ENCODE measurements at places on chromosomes 2 and 18.

DNA sequence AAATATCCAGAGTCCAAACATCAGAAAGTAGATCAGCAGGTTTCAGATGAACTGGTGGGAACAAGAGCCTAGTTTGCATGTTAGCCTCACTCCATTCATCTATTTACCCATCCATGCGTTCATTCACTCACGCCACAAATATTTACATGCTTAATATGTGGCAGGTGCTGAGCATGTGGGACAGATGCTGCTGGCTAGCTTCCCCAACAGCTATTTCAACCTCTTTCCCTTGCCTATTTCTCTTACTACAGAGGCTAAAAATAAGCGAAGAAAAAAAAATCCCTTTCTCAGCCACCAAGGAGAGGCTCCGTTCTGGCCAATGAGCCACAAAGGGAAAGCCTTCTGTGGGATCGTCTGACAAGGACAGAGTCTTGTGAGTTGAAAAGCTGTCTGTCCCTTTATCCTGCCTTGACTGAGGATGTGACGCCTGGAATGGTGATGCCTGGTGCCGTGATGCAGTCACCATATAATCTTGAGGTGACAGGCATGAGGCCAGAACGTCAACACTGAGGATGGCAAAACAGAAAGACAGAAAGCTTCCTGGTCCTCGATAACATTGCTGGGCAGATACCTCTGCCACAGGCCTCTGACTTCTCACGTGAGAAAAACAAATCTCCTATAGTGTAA lies 78.2 kb downstream of the KCTD1 start:
- DNase-seq: no peak

DNA sequence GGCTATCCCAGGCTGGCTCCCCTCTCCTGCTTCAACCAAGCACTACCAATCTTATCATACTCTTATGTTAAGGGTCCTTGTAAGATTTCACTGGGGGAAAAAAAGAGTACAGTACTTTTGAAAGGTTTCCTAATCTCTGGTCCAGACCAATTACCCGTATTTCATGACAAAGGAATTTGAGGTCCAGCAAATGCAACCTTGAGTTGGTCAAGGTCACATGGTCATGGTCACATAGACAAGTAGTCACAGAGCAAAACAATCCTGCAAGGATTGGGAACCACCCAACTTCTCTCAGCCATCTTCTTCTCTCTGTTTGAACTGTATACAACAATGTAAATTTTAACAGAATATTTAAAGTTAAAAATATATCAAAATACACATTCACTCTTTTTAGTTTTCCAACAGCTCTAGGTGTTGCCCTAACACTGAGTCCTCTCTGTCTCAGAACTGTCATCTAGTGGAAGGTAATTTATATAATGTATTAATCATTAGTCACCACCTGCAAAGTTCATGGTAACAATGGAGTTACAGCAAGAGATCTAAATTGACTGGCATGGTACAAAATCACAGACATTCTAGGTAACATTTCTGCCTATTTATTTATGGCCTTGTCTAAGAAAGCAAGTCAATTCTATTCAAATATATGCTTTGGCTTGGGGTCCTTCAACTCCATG lies 21.5 kb downstream of the DTNB start:
- no peak for DNase-seq

GRCh38 chr2:38754506-38754905 lies 3.3 kb upstream of the SRSF7 start:
- DNase-seq: no peak

DNA sequence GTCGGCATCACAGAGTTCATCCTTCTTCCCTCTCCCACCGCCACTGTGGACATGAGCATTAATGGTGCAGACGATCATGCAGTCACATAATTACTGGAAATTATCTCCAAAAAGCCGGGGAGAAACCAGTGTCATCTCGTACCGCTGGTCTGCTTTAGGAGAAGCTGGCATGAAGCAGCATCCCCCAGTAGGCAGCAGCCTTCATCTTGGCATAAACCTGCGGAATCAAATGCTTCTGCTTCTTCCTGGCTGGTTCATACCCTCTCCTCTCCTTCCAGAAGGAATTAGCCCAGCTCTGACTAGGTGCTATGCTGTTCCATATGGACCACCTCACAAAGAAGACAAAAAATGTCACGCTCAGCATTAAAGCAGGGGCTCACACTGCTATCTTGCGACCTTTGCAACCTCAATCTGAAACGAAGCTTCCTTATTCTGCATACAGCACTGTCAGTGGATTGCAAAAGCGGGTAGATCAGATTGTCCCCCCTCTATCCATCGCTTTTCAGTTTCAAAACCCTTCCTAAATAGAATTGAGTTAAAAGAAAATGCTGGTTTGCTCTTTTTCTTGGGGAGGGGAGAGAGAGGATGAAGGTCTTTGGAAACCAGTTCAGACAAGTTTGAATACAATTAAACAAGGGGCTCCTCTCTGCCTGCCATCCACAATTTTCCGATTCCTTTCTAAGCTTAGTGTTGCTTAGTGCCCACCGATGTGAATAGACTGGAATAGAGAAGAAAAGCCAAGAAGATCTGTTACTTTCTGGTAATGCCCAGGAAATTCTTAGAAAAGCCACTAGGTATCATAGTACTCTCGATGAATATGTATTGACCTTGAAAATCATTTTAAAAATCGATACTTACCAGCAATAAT lies 212.1 kb upstream of the ZNF521 start:
- DNase-seq: no peak

GRCh38 chr18:32920796-32921787 lies 148.3 kb upstream of the KLHL14 start:
- DNase-seq: peak; percentile 30

DNA sequence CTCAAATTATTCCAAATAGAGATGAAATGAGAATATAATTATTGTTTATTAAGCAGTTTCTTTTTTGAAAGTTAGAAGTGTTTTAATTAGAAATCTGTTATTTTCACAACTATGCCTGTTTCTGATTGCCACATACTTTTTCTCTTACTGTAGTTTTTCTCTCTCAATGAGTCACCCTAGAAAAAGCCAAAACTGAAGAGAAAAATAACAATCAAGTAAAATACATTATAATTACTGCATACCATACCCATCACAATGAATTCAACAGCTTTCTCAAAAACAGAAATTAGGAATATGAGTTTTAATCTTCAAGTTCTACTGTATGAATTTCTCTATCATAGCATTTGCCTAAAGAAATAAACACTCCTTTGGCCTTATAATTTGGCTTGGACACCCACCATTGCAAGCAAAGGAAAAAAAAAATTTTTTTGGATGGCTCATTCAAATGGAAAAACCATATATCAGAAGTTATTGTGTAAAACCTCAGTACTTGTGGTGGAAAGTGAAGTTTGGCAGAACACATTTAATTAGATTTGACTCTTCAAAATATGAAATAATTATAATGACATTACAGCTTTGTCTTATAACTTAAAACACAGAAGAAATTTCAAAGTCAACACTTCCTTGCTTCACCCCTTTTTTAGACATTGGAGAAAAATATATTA lies 138.5 kb downstream of the DYM start:
- DNase-seq: no peak

DNA sequence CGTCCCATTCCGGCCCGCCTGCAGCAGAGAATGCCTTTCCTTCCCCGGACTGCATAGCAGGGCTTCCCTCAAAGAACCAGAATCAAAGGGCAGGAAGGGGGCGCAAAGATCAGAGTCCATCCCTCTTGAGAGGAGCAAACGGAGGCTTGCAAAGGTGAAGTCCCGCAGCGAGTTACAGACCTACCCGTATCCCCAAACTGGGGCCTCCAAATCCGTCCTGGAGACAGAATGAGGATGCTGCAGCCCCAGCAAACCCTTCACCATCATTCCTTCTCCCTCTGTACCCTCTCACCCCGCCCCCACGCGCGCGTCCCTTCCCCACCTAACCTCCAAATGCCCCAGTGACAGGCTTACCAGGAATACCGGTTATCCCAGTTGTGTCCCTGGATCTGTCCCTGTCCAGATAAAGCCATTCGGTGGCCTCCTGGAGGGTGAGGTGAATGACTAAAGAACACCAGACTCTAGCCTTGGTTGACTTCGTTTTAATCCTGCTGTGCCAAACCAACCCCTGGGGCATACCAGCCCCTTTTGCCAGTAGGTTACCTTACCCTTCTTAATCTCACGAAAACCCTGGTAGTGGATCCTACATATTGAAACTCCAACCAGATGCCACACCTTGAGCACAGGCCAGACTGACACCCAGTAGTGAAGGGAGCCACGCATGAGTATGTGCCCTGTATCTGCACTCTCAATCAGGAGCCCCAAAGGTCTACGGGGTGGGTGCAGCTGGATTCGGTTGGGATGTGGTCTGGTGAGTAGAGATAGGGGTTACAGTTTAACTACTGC lies 961 bp upstream of the SLC40A1 start:
- DNase-seq: no peak

GRCh38 chr18:33593261-33593660 lies 15.2 kb downstream of the ASXL3 start:
- DNase-seq: no peak

DNA sequence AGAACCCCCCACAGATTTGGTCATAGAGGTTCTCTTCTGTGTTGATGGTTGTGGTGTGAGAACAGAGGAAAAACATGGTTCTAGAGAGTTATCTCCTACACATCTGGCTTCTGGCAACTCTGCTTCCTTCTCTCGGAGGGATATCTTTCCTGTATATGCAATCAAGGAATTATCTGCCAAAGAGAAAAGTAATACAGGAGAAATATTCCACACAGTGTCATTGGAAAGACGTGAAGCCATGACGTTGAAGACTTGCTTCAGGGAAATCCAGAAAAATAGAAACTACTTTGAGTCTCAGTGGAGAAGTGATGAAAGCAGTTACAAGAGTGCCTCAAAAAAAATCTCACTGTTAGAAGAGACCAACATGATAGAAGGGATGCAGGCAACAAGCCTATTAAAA lies 78.5 kb downstream of the RAB31 start:
- no peak for DNase-seq

DNA sequence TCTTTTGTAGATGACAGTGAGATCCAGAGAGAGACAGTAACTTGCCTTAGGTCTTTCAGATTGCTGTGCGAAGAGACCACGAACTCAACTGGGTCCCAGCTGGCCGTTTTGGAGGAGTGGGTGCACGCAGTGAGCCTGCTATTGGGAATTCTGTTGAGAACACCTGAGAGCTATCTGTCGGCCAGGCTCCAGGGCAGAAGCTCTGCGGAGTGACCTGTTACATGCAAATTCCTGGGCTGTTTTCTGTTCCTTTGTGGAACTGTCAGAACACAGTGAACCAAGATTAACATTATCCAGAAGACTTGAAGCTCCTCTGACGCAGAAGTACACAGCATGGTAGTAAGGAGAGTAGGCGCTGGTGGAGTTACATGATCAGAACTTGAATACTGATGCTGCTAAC lies 99.5 kb upstream of the LMAN1 start:
- no peak for DNase-seq

GRCh38 chr2:140658760-140659692 lies 1471.8 kb downstream of the LRP1B start:
- no peak for DNase-seq

- no peak for DNase-seq
These were observed 88.5 kb downstream of the MEIS1 start for GRCh38 chr2:66523377-66523969.

DNA sequence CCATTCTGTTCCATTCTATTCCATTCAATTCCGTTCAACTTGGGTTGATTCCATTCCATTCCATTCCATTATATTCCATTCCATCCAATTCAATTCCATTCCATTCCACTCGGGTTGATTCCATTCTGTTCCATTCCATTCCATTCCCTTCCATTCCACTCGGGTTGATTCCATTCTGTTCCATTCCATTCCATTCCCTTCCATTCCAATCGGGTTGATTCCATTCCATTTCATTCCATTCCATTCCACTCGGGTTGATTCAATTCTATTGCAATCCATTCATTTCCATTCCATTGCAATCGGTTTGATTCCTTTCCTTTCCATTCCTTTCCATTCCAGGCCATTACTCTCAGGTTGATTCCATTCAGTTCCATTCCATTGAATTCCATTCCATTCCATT lies 1138.4 kb downstream of the RPIA start:
- no peak for DNase-seq

DNA sequence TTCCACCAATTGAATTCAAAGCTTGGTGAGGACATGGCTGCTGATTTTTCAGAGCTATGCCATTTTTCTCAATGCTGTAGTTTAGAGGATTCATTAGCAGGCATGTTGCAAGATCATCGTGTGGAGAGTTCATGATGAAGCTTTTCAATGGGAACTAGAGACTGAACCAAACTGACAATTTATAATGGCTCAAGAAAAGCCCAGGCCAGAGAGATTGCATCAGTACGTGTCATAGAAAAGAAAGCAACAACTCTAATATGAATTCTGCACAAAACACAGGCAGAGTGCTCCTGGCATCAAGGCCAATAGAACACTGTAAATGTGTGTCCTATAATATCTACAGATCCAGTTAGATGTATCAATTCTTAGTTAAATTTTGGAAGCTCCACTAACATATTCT lies 477.6 kb downstream of the LRP1B start:
- DNase-seq: no peak

- no peak for DNase-seq
These were observed 304.4 kb downstream of the GULP1 start for GRCh38 chr2:188596054-188596453.

DNA sequence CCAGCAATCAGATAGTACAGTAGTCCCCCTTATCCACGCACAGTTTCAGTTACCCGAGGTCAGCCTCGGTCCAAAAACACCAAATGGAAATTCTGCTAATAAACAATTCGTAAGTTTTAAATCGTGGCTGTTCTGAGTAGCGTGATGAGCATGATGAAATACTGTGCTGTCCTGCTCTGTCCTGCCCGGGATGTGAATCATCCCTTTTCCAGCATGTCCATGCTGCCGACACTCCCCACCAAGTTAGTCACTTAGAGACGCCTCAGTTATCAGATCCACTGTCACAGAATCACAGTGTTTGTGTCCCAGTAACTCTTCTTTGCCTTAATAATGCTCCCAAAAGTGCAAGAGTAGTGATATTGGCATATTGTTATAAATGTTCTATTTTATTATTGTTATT lies 62.1 kb downstream of the MEX3C start:
- DNase-seq: no peak

DNA sequence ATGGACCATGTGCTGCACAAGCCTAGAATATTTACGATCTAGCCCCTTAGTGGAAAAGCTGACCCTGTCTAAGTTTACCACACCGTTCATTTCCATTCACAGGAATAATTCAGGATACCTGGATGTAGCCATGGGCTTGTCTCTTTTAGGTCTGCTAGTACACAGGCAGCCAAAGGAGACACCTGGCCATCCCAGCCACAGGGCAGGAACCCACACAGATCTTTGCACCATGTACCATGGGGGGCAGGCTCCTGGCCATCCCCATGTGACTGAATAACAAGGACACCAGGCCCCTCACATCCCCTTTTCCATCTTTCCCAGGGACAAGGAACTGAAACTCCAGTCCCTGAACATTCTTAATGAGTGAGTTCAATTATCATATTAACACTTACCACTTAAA lies 467.3 kb upstream of the MYT1L start:
- DNase-seq: no peak

GRCh38 chr18:79355433-79356335 lies 40.0 kb upstream of the NFATC1 start:
- DNase-seq: no peak

Measured in T1000 (cell line).